ENCODE measurements at places on chromosomes 13 and 19.

- DNase-seq = no peak
Measured at GRCh38 chr13:50951366-50951765, 41.8 kb downstream of the RNASEH2B start.

DNA sequence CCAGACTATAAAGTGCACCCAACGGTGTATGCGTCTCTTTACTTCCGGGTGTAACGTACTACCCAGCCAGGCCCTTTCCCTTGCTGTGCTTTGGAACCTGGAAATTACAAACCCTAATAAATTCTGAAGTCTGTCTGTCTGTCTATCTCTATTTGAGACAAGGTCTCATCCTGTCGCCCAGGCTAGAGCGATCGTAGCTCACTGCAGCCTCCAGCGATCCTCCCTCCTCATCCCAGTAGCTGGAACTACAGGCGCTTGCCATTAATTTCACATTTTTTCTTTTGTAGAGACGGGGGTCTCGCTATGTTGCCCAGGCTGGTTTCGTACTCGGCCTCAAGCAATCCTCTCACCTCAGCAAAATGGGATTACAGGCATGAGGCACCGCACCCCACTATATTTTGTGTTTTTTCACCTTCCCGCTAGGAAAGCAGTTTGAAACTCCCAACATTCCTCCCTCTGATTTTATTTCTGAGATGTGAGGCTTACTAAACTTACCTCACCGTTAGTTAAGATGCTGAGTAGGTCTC, 469 bp upstream of the RNF6 start:
- DNase-seq = no peak

GRCh38 chr13:45545686-45546409, 69.7 kb downstream of the ERICH6B start:
- DNase-seq = no peak

GRCh38 chr19:17294051-17294891, 9.0 kb downstream of the ABHD8 start:
- peak; percentile 39 for DNase-seq

GRCh38 chr19:4172861-4173473, 9.4 kb downstream of the SIRT6 start:
- DNase-seq = peak; percentile 33

- no peak for DNase-seq
Measured at GRCh38 chr13:76830805-76831204, 55.4 kb downstream of the KCTD12 start.

GRCh38 chr13:27523346-27524073, 73.1 kb upstream of the MTIF3 start:
- DNase-seq = no peak

GRCh38 chr19:11902228-11902627, 14.6 kb downstream of the ZNF69 start:
- no peak for DNase-seq

- no peak for DNase-seq
Measured at GRCh38 chr19:49229416-49229815, 71.8 kb downstream of the TRPM4 start.

- no peak for DNase-seq
Measured at GRCh38 chr13:45138282-45138681, 18.0 kb downstream of the GTF2F2 start.

DNA sequence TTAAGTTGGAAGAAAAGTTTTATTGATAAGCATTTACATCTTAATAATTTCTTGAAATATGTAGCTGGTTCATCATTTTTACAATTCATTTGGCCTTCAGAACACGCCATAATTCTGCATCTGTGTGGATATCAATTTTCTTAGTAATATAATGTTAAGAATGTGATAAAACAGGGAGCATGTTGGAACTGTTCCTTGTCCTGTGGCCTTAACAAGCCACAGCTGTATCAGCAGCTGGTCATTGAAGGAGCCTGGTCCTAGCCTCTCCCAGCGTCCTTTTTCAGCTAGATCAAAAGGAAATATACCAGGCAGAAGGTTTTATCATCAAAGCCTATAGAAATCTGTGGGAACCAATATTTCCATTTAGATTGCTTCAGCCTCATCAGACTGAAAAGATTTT, 421.8 kb downstream of the SPRY2 start:
- no peak for DNase-seq

DNA sequence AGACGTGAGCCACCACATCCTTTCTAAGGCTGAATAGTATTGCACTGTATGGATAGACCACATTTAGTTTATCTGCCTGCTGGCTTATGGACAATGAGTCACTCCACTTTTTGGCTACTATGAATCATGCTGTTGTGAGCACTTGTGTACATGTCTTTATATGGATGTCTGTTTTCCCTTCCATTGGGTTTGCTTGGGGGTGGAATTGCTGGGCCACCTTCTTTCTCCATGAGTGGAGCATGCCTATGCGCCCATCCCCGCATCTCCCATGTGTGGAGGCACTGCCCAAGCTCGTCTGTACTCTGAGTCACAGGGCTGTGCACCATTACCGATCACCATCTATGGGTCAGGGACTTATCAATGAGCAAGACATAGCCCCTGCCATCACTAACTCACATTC, 127.2 kb upstream of the GJB6 start:
- DNase-seq = no peak

GRCh38 chr13:57724486-57725272, 93.1 kb downstream of the PCDH17 start:
- DNase-seq = no peak

DNA sequence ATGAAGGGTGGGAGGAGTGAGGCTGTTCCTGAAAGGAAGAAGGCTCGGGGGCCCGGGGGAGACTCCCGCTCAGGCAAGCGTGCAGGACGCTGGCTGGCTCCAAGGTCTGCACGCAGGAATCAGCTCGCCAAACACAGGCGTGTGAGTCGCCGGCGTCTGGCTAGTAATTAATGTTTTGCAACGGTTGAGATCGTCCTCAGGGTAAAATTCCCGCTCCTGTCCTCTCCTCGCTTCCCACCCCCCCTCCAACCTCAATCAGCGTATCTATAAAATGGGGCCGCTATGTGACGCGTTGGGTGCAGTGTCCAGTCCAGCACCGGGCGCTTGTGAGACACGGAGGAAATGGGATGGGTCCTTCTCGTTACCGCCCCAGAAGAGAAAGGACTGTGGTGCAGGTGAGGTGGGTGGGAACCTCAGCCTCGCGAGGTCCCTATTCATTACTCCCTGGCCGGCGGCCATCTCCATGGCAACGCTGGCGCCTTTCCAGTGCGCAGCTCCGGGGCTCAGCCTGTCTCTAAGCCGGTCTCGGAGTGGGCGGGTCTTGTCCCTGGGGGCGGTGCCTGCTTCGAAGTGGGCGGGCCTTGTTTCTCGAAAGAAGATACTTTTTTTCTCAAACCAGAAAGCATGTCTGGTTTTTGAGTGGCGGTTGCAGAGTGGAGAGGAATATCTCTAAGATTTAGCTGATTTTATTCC, 6.5 kb upstream of the ZNF579 start:
- DNase-seq = peak; percentile 95

DNA sequence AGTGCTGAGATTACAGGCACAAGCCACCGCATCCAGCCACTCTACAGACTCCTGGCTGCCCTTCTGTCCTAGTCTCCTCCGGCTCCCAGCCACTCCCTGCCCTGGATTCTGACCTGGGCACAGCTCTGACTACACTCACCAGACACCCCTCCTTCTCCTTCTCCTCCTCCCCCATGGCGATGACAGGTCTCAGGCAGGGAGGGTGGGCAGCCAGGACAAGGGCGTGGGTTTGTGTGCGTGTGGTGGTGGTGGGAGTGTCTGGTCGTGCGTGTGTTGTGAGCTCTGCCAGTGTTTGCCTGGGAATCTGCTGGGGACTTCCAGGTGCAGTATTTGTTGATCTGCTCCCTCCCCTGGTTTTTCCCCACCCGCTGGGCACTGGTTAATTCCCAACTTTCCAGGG, 3.0 kb upstream of the NCCRP1 start:
- no peak for DNase-seq

- peak; percentile 23 for DNase-seq
Measured at GRCh38 chr13:42354241-42355091, 82.5 kb downstream of the AKAP11 start.

GRCh38 chr13:21075011-21075378, 13.6 kb upstream of the LATS2 start:
- DNase-seq = peak; percentile 43

GRCh38 chr19:49782515-49782914, 15.7 kb downstream of the AP2A1 start:
- DNase-seq = no peak

GRCh38 chr13:31090096-31090495, 71.6 kb downstream of the HSPH1 start:
- DNase-seq = no peak

GRCh38 chr19:17234911-17235299, 8.9 kb downstream of the OCEL1 start:
- DNase-seq = peak; percentile 44

- no peak for DNase-seq
Measured at GRCh38 chr19:41206926-41207750, 11.9 kb upstream of the AXL start.

- no peak for DNase-seq
Measured at GRCh38 chr13:102132777-102133295, 269.0 kb downstream of the FGF14 start.

DNA sequence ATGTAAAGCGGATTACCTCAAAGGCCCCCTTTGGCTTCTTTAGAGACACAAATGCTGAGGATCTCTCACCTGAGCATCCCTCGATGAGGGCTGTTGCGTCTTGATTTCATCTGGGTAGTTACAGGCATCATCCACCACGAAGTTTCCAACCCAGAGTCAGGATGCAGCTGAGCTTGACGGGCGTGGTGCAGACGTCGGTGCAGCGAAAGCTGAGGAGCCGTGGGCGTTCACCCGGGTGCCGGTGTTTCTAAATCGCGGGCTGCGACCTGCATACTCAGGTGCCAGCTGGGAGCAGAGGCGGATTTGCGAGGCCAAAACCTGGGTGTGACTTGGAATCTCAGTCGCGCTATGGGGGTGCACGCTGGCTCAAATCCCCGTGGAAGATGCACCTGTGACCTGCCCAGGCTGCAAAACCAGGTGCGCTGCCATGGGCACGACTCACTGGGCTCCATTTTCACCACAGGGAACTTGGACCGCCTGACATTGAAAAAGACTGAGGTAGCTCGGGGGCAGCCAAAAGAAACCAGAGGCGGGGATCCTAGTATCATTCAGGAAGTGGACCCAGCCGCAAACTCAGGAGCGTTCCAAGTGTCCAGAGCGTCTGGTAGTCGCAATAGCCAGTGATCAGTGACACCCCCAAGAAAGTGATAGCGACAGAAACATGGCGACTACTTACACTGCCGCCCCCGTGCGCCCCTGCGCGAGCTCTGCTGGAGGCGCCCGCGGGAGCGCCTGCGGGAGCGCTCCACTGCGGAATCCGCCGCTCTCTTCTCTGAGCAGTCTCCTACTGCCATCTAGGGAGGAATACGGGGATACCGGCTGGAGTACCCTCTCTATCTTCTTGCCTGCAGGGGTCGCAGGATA, 36.4 kb upstream of the IGFL4 start:
- DNase-seq = no peak
